Activated CD8-positive, alpha-beta memory T cell treated with anti-CD3 and anti-CD28 coated beads for 1 hour (primary cell): ENCODE measurements at places on chromosomes 12 and 14.

GRCh38 chr12:85006206-85006605 lies 29.9 kb downstream of the TSPAN19 start:
- no peak for DNase-seq

DNA sequence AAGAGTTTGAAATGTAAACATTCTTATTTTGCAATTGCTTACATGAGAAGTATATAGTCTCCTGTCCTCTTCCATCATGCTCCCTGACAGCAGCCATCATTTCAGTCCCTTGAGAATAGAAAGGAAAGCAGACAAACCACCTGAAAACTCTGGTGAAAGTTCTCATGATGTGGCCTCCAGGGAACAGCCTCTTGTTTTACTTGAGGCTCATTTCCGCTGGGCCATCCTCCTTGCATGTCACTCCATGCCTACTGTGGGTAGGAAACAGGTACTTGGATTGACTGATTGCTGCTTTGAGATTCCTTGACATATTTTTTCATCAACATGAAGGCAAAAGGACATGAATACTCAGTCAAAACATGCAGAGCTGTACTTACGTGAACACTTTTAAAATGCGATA lies 6.0 kb downstream of the SYT1 start:
- no peak for DNase-seq

DNA sequence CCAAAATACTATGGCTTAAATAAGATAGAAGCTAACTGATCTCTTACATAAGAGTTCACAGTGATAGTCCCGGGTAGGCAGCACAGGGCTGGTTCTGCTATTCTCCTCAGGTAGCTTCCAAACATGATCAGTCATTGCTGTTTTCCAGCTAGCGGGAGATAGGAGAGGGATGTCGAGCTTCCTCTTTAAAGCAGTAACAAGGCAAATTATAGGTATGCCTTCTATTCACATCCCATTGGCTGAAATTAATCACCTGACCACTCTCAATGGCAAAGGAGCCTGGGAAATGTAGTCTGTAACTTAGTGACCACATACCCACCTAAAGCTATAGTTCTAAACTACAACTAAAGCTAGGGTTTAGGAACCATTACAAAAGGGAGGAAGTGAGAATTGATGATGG lies 34.5 kb upstream of the VRK1 start:
- DNase-seq, result no peak

GRCh38 chr12:44833561-44833960 lies 42.6 kb downstream of the NELL2 start:
- no peak for DNase-seq

DNA sequence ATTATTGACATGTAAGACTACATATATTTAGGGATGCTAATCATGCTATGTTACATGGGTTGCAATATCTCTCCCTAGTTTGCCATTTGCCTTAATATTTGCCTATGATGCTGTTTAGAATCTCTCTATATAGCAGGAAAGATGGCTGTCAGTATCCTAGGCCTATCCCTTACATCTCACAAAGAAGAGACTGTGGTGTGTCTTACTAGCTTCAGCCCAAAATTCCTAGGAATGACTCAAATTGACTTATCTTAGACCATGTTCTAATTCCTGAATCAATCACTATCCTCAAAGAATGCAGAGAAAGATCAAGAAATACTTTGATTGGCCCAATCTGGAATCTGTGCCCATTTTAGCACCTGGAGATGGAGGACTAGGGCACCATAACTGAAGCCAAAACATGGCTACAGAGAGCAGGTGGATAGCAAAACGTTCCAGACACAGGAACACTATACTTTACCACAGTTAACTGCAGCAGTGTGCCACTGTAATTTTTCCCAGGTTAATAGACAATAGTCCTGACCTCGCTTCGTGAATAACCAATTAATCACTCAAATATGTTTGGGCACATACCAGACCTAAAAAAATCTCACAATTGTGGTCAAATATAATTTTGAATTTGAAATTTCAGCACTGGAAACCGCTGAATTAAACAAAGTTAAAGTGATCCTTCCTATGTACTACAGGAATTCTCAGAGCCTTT lies 32.7 kb upstream of the GLIPR1 start:
- no peak for DNase-seq

DNA sequence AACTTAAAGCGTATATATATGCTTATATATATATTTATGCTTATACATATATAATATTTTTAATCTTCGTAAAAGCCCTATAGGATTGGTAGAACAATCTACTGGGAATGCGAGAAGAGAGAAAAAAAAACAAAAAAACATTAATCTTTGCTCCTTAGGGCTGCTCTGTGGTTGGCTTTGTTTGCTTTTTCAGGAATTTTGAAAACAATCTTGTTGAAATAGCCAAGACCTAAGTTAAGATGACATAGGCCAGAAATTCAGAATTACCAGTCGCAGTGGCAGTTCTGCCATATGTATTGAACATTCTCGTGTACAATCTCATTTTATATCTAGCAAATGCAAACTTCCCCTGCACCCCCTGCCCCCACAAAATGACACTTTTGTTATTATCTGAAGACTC lies 699 bp downstream of the KLRF2 start:
- DNase-seq, result no peak

DNA sequence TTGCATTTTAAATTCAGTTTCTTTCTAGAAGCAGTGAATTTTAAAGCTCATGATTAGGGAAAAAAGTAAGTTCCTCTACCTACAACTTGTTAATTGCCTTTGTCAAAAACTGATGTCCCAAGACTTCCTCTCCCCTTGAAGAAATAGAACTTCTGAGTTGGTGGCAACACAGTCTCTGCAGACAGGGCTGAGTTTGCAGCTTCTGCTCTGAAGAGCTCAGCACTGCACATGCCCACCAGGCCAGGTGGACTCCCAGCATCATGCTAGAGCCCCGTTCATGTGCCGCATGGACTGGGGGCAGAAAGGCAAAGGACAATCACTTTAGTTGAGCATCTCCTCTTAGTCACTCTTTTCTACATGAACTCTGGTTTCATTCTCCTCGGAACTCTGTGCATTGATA lies 620.1 kb downstream of the VRK1 start:
- DNase-seq, result no peak

- no peak for DNase-seq
Observed at GRCh38 chr12:118981285-118982211, at the start of gene SRRM4. TSS of gene SRRM4 (plus strand) at chr12:118981541. CDS start at chr12:118981883, 342 bp downstream.

DNA sequence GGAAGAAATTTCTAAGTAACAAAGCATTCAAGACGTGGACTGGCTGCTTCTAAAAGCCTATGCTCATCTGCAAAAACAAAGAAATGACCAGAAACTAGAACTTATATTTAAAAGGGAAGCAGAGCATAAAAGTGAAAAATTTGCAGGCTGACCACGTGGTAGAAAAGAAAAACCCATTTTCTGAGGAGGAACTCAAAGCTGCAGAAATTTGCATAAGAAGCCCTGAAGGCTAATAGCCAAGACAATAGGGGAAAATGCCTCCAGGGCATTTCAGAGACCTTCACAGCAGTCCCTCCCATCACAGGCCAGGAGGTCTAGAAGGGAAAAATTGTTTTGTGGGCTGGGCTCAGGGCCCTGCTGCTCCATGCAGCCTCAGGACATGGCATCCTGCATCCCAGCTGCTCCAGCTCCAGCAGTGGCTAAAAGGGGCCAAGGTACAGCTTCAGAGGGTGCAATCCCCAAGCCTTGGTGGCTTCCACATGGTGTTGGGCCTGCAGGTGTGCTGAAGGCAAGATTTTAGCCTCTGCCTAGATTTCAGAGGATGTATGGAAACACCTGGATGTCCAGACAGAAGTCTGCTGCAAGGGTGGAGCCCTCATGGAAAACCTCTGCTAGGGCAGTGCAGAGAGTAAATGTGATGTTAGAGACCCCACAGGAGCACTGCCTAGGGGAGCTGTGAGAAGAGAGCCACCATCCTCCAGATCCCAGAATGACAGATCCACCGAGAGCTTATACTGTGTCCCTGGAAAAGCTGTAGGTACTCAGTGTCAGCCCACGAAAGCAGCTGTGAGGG lies 55.5 kb downstream of the CHGA start:
- DNase-seq, result no peak

DNA sequence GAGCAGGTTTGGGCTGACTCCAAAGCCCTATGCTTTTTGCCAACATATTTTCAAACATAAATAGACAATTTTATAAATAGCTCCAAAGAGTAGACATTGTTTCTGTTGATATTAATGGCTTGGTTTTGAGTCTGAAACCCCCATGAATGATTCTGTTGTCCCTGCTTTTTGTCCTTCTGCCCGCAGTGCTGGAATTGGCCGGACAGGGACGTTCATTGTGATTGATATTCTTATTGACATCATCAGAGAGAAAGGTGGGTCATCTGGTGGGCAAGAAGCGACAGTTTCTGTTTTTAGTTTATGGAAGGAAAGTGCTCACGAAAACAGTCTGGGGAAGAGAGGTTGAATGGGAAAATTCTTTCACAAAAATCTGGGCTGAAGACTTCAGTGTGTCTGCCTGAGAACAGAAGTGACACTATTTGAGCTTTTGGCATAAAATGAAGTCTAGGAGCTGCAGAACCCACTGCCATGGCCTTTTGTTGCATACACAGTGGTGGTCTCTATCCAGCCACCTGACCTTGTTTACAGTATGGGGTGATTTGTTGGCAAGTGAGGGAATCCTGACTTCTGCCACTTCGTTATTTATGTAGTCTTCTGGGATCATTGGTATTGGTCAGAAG lies 69.6 kb downstream of the PTPN11 start:
- no peak for DNase-seq

- no peak for DNase-seq
Observed at GRCh38 chr14:67461341-67461985, 27.1 kb downstream of the TMEM229B start.
